ENCODE measurements at places on chromosomes 2 and 18.
A peak's percentile ranks its signal among the peaks of the same experiment; 100 is the strongest.

- no peak for DNase-seq
Measured at GRCh38 chr18:39434223-39434920, 1868.8 kb upstream of the CELF4 start.

DNA sequence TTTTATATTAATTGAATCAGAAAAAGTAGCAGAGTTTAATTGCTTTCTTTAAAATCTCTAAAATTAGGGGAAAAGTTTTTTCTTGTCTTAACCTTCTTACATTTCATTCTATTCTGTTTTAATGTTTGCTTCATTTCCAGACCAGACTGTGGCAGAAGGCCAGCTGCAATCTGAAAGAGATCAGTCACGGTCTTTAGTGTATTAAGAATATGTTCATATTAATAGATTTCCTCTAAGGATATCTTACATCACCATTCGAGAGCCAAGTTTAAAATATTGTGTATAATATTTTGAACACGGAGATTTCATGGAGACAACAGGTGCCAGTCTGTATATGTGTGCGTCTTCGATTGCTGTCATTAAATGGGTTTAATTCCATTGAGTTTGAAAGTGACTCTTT lies 230.9 kb upstream of the ZSWIM2 start:
- DNase-seq = no peak

DNA sequence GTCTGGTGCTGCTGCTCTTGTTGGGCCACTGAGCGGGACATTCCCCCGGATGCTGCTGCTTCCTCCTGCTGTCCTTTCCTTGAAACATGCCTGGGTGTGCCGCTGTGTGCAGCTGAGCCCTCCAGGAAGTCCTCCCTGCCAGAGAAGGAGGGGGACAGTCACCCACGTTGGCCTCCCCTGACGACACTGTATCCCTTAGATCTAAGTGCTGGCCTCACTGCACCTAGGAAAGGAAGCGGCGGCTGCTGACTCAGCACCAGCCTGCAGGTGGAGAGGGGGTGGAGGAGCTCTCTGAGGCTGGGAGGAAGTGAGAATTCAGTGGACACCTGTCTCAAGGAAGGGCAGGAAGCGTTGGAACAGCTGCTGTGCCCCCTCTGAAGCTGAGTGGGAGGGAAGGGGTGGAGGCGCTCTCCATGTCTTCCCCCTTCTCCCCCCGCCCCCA lies 239.8 kb downstream of the HAUS1 start:
- peak; percentile 47 for DNase-seq

GRCh38 chr18:48409591-48410094 lies 460 bp upstream of the ZBTB7C start:
- DNase-seq = no peak

DNA sequence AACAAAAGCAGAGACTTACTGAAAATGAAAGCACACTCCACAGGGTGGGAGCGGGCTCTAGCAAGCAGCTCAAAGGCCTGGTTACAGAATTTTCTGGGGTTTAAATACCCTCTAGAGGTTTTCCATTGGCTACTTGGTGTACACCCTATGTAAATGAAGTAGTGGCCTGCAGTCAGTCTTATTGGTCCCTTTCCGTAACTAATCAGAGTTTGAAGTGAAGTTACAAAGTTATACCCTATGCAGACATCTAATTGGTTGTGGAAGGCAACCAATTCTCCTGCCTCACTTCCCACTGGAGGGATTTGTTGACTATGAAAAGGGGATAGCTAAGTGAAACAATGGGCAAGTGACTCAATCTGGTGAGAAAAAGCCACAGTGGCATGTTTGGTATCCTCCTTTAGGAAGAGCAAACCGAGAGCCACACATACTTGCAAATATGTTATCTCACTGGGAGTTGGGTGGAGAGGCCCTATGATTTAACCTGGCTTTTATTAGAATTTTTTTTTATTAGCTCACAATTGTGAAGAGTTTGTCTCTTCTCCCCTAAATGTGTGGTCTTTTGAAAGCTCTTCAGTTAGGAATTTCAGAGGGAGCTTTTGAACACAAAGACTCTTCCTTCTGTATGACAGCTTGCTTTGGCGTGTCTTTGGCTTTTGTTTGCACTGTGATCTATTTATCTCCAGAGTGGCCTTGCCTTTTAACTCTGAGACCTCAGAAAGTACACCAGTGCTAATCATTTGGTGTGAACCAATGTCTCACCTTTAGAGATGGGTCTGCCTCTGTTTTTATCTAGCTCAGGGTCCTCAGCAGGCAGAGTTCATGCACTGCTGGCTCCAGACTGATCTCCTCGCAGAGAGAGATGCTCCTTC lies 69.6 kb downstream of the MAP4K4 start:
- no peak for DNase-seq

DNA sequence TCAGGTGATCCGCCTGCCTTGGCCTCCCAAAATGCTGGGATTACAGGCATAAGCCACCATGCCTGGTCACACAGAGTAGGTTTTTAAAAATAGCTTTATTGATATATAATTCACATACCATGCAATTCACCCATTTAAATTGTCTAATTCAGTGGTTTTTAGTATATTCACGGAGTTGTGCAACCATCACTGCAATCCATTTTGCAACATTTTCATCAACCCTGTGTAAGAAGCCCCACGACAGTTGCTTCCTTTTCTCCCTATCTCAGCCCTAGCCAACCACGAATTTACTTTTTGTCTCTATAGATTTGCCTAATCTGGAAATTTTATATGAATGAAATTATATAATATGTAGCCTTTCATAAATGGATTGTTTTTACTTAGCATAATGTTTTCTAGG lies 266.4 kb downstream of the NAPG start:
- no peak for DNase-seq

DNA sequence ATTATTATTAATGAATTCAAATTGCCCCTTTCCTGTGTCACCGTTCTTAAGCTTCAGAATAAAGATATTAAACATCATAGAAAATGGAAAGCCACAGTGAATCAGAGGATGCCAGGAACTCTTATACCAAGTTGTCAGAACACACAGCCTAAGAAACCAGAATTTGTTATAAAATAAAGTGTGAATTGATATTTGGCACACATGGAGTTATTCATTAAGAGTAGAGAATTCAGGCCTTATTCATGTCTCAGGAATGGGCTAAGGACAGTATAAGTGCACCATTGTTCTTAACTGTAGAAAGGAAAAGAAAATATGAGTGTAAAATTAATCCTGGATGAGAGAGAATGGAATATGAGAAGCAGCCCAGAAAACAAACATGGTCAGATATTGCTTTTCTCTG lies 86.7 kb upstream of the ATP8B1 start:
- no peak for DNase-seq

GRCh38 chr2:214079032-214079431 lies 331.8 kb upstream of the VWC2L start:
- DNase-seq = no peak

DNA sequence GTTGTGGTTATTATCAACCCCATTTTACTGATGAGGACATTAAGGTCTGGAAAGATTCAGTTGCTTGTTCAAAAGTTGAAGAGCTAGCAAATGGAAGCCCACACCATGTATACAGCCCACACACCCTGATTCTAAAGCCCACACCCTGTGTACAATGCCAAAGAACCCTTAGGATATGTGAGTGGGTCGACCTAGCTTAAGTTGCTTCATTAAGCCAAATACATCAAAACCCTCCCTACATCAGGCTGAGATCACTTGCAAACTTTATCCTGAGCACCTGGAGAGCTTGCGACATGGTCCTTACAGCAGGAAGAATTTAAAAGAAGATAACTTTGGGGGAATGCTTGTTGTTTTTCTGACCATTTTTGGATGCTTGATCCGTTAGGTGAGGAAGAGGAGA lies 435 bp upstream of the ARHGAP25 start:
- DNase-seq = no peak

- DNase-seq = no peak
Measured at GRCh38 chr2:218546012-218546411, 22.1 kb downstream of the USP37 start.

DNA sequence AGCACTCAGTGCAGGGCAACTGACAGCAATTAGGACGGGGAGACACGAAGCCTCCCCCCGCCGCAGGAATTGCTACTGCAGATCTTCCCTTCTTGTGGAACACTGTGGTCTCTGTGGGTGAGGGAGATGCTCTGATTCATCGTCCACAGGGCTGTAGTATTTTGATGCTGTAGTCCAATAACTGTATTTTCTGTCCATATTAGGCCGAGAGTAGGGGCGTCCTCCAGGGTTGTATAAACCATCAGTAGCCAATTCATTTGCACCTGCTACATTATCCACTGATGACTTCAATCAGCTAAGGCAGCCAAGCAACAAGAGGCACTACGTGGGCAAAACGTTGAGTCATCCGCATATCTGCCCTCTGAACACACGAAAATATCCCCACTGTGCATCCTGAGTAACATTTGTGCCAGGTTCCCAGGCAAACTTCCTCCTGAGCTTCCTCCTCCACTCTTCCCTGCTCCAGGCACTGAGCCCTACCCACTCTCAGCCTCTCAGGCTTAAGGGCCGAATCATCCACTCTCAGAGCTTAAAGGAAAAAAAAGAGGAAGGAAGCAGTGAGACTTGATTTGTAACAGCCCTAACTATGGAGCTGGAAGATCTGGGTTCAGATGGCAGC lies 62.1 kb downstream of the LBH start:
- no peak for DNase-seq

- no peak for DNase-seq
Measured at GRCh38 chr2:143284087-143284675, 155.0 kb downstream of the ARHGAP15 start.

DNA sequence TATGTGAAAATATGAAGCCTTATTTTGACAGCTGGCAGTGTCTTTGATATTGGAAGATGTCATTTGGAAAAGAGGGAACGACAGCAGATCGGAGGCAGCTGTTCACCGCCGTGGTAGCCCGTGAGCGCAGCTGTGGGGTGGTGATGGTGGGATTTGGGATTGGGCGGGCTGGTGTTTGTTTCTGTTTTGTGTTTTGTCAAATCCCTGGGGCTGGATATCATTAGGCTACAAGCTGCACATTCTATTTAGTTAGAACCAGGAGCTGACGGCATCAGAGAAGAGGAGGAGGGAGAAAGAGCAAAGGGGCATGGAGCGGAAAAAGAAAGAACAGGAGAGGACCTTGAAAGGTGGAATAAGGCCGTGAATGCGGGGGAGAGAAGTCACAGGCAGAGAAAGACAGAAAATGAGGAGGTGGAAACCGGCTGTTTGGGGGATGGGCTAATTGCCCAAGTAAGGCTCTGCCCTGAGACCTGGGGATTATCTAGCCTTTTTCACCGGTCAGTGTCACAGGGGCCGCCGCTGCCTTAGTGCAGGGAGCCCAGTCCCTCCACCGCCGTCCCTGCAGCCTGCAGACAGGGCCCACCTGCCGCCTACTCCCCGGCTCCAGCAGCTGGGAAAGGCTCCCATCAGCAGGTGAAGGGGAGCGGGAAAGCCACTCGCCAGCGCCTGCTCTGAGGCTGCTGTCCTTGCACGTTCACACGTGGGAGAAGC lies 88.0 kb downstream of the ZCCHC2 start:
- DNase-seq = no peak

- DNase-seq = no peak
Measured at GRCh38 chr2:128162266-128162665, 71.3 kb downstream of the UGGT1 start.

DNA sequence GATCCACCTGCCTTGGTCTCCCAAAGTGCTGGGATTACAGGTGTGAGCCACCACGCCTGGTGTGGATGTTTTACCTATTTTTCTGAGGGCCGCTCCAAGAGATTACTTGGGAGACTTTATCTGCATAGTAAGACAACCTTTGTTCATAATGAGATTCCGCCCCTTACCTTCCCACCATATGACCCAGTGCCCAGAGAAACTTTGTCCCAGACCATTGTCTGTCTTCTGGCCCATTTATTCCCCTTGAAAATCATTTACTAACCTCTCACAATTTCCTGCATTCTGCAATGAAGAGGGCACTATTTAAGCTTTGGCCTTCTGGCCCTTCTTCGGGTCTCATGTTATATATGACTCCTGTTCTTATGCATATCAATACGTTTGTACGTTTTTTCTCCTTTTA lies 13.7 kb upstream of the TMEM37 start:
- DNase-seq = no peak

DNA sequence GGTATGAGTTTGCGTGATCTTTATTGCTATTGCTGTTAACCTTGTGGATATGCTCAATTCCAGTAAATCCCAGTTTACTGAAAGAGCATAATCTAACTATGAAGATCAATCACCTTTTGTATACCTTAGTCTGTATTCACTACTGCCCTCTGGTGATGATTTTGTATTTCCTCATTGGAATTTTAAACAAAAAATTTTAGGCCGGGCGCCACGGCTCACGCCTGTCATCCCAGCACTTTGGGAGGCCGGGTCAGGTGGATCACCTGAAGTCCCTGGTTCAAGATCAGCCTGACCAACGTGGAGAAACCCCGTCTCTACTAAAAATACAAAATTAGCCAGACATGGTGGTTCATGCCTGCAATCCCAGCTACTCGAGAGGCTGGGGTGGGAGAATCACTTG lies 5.1 kb downstream of the COMMD1 start:
- no peak for DNase-seq

DNA sequence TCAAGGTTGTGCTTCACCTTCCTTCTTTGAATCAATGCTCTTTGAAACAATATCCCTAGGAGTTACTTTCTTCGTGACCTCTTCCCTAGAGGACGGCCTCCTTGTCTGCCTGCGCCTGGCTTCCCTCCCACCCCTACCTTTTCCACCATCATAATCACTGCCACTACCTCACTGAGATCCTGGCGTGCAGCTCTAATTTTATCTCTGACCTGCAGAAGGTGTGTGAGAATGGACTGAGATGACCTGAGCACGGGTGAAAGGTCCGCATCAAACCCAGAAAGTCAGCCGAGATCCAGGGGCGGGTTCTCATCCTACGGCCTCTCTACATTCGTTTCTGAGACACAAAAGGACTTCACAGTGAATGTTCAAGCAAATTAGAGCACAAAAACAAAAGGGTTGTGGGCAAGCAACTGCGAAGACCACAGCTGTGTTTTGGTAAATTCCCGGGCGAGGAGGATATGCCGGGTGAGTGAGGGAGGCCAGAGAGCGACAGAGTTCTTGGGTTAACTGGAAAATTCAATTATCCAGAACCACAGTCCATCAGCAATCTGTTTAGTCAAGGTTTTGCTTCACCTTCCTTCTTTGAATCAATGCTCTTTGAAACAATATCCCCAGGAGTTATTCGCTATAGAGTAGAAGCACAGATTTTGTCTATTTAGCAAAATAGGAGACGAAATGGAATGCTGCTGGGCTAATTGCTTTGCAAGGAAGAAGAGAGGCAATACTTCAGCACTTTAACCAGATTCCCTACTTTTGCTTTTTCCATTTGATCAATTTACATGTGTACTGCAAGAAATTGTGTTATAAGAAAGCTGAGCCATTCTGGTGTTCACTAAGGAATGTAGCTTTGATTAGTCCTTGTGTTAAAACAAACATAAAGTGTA lies 212.6 kb downstream of the ACKR3 start:
- no peak for DNase-seq

GRCh38 chr2:49972699-49973098 lies 818.4 kb upstream of the FSHR start:
- DNase-seq = no peak

- no peak for DNase-seq
Measured at GRCh38 chr2:235734688-235735231, 240.9 kb downstream of the AGAP1 start.

GRCh38 chr2:72581560-72582181 lies 244.2 kb downstream of the EXOC6B start:
- DNase-seq = no peak

- no peak for DNase-seq
Measured at GRCh38 chr2:14516844-14517243, 115.7 kb upstream of the LRATD1 start.

GRCh38 chr2:108615480-108616090 lies 81.3 kb downstream of the LIMS1 start:
- no peak for DNase-seq
